ENCODE measurements at places on chromosomes 2 and 18.

- DNase-seq = peak; percentile 13
These were observed 7.3 kb downstream of the IRS1 start for GRCh38 chr2:226792155-226792881.

GRCh38 chr2:127255146-127255545 lies 35.0 kb upstream of the CYP27C1 start:
- no peak for DNase-seq

- DNase-seq = peak; percentile 33
These were observed 479 bp downstream of the RAB11FIP5 start for GRCh38 chr2:73112026-73112912.

GRCh38 chr2:160062292-160063005 lies at the start of gene PLA2R1:
PLA2R1 (minus strand) TSS chr2:160062615; CDS start chr2:160062403, 212 bp downstream.
- DNase-seq = peak; percentile 77

DNA sequence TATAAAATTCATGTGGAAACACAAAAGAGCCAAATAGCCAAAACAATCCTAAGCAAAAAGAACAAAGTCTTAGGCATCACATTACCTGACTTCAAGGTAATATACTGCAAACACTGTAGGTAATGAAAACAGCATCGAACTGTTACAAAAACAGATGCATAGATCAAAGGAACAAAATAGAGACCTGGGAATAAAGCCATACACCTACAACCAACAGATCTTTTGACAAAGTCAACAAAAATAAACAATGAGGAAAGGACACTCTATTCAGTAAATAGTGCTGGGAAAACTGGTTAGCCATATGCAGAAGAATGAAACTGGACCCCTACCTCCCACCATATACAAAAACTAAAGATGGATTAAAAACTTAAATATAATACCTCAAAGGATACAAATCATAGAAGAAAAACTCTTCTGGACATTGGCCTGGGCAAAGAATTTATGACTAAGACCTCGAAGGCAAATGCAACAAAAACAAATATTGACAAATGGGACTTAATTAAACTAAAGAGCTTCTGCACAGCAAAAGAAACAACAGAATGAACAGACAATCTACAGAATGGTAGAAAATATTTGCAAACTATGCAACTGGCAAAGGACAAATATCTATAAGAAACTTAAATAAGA lies 218.0 kb downstream of the PHLPP1 start:
- no peak for DNase-seq

GRCh38 chr18:25313268-25313667 lies 38.7 kb downstream of the ZNF521 start:
- DNase-seq = no peak

GRCh38 chr2:15818318-15818753 lies 122.0 kb upstream of the MYCN start:
- no peak for DNase-seq

DNA sequence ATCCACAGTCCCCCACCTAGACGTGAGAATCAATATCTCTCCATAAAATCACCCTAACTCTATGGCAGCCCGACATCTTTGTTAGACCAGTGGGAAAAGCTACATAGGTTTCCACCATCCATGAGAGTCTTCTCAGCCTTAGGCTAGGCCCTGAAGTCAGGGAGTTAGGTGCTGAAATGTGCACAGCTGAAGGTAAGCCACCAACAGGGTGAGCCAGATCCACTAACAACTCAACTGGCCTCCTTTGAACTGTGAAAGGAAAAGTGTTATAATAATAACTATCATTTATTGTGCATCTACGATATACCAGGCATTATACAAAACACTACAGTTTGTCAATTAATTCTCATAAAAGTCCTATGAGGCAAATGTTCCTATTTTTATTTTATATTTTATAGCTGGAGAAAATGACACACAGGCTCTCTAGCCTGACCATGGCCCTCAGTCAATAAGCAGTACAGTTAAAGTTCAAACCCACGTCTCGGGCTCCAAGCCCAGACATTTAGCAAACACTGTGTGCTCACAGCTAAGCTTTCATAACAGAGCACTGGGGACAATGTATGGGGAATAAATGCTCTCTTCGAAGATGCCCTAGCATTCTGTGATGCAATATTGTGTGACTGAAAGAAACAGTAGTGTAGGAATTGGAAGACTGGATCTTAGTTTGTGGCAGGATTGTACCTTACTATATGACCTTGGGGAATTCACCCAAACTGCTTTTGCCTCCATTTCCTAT lies 11.2 kb upstream of the CYP27C1 start:
- no peak for DNase-seq

DNA sequence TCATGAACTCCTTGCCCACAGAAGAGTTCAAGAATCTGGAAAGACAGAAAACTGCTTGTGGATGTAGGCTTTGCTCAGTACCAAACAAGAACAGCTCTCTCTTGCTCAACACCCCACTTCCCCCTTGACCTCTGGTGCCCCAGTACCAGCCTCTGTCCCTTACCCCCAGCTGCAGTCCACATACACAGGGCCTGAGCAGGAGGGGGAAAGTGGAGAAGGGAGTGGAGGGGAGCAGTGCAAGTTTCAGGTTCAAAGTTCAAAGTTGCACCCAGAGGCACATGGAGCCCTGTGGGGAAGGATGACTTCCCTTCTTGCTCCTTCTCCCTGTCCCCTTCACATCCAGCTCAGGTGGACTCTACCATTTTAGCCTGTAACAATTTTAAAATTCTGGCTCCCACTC lies 61.1 kb upstream of the LPIN2 start:
- no peak for DNase-seq

DNA sequence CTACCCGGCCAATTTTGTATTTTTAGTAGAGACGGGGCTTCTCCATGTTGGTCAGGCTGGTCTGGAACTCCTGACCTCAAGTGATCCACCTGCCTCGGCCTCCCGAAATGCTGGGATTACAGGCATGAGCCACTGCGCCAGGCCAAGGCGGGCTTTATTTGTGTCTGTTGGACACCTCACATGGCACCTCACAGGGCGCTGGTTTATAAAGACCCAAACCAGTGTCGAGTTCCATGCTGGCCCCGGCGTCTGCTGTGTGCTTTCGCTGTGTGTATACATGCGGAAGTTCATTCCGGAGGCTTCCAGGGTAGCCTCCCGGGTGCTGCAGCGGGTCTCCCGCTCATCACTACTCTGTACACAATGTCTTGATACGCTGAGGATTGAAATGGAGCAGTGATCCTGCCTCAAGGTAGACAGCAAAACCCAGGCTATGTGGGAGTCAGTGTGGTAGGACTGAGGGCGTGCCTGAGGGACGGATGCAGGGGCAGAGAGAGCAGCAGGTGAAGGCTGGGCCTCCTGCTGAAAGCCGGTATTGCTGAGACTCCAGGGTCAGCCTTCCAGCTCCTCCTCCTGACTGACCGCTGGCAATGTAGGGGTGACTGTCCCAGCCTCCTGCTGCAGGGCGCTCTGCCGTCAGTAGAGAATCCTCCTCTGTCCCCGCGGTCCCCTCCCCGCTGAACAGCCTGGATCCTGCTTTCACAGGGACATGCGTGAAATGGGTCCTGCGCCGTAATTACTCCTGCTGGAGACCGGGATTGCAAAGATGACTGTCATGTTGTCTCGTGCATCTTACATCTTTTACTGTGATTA lies 22.7 kb downstream of the LDLRAD4 start:
- no peak for DNase-seq

GRCh38 chr18:67651438-67651837 lies 134.9 kb upstream of the DSEL start:
- no peak for DNase-seq

Data from RWPE1 (cell line).